GM04504 (cell line): ENCODE measurements at places on chromosomes 12 and 14.

GRCh38 chr12:13816394-13816793 is 165.0 kb downstream of the GRIN2B start:
- no peak for DNase-seq

- peak; percentile 38 for DNase-seq
Measured at GRCh38 chr14:30710876-30711275, 88.8 kb downstream of the SCFD1 start.

GRCh38 chr12:3215410-3215975 is 138.3 kb downstream of the TSPAN9 start:
- DNase-seq, result no peak

- peak; percentile 17 for DNase-seq
Measured at GRCh38 chr12:3158851-3159465, 81.8 kb downstream of the TSPAN9 start.

DNA sequence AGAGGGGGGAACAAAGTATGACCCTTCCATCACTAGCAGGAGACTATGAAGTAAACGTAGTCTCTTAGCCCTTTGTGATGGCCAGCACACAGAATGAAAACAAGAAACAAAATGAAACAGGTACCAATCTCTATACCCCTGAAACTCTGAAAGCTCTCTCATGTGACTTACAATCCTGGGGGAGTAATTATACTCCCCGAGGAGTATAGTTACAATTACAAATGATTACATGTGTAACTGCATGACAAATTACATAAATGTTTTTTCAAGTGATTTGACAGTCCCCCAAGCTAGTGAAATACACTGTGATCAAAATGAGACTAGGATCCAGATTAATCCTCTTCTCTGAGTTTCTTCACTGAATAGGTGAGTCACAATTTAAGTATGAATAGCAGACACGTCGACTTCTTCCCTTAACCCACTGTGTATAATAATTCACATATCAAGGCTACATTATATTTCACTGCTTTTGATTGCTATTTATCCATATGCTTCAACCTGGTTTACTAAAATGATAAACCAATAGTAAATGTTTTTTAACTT is 74.0 kb downstream of the SPTSSA start:
- DNase-seq, result no peak

DNA sequence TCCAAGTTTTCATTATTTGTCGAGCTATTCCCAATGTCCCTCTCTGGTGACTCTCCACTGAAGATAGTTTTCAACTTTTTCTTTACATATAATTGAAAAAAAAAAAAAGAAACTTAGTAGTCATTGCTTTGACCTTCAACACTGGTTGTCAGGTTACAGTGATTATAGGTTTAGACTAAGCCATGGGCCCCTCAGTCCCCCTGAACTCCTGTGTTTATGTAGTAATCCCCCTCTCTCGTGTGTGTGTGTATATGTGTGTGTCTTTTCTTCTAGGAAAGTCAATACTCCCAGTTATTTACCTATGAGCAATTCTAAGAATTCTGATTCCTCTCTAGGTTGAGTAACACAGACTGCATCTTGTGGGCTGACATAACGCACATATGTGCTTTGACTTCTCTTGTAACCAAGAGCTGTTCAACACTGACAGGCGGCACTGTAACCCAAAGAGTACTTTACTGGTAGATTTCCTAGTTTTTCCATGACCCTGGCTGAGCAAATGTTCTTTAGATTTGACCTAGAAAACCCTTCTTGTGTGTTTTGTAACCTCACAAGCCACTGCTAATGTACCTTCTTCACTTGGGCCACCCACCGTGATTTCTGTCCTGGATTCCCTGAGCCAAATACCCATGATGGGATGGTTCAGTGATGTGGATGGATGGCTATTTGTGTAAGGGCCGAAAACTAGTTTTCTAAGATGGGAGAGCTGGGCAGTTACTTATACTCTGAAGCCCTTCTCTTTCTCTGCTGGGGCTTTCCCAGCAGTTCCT is 15.0 kb upstream of the MANSC4 start:
- DNase-seq, result no peak

DNA sequence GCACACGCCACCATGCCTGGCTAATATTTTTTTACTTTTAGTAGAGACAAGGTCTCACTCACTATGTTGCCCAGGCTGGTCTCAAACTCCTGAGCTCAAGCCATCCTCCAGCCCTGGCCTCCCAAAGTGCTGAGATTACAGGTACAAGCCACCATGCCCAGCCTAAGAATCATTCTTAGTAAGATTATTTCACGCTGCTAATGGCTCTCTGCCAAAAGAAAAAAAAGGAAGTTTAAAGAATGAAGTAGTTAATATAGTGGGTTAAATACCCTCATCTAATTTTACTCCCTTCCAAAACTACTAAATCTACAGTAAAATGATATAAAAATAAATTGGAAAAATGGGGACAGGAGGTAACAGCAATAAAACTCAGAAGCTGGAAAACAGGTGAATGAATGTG is 2.6 kb downstream of the ETFRF1 start:
- no peak for DNase-seq

GRCh38 chr14:61003571-61003970 is 22.5 kb downstream of the SLC38A6 start:
- no peak for DNase-seq

- no peak for DNase-seq
Measured at GRCh38 chr14:94650806-94651805, 38.9 kb downstream of the SERPINA3 start.

DNA sequence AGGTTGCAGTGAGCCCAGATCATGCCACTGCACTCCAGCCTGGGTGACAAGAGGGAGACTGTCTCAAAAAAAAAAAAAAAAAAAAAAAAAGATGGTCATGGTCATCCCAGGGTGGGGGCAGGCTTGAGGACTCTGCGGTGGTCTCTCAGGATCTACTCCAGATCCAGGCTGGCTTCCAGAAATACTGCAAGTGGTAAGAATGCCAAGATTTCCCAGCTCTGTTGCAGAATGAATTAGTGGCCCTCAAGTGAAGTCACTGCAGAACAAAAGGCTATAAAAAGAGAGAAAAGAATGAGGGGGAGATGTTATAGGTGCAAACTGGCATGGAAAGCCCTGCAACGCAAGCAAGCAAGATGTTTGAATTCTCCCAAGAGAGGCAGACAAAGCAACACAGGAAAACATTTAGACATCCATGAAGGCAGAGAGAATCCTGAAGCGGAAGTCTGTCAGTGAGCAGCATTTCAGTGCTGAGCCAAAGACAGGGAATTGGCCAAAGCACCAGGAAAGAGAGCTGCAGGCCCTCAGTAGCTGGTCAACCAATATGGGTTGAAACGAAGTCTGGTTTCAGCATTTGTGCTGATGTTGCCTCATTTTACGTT is 31.9 kb upstream of the ETFBKMT start:
- no peak for DNase-seq

GRCh38 chr14:66032800-66033199 is 453.4 kb upstream of the CCDC196 start:
- DNase-seq, result no peak

- no peak for DNase-seq
Measured at GRCh38 chr14:67393689-67394088, 18.3 kb downstream of the PLEK2 start.

DNA sequence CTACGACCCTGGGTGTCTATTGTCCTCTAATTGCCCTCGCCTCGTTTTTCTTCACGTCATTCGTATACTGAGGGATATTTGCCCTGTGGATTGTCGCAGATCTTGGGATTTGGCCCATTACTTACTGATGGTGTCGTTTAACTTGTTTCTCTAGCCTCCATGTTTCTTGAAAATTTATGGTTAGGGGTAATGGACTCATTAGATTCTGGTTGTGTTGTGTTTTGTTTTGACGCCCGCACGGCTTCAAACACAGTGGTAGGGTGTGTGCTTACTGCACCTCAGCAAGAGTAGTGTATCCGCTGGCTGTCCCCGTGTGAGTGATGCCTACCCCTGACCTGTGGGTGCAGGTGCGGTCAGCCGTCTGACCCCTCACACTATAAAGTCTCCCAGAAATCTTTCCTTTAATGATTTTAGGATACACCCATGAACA is 874 bp upstream of the RNU6-8 start:
- DNase-seq, result no peak

- no peak for DNase-seq
Measured at GRCh38 chr12:49959685-49960473, 1.8 kb upstream of the AQP5 start.

- no peak for DNase-seq
Measured at GRCh38 chr14:28596391-28596790, 170.2 kb upstream of the FOXG1 start.

GRCh38 chr12:128483526-128484255 is 216.7 kb downstream of the TMEM132C start:
- DNase-seq, result no peak

DNA sequence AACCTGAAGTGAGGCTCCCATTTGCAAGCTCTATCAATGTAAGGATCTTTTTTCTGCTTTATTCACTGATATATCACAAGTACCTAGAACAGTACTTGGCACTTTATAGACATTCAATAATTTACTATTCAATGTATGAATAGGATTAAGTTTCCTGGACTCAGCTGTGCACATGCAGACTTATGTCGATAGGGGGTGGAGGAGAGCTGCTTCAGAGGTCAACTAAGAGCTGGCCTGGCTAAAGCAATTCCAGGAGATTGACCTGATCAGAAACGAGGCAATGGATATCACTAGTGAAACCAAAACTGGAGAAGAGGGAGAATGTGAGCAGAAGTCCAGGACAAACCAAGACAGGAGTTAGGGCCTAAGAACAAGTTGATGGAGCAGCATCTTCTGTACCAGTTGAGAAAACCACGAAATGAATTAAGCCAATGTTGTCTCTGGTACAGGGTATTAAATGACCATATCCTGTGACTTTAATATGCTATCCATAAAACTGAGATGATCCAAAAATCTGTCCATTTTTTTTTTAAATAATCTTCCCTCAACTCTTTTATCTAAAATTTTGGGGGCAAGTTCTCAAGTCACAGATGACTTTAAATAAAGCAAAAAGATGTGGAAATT is 169.2 kb downstream of the PIK3C2G start:
- peak; percentile 37 for DNase-seq

DNA sequence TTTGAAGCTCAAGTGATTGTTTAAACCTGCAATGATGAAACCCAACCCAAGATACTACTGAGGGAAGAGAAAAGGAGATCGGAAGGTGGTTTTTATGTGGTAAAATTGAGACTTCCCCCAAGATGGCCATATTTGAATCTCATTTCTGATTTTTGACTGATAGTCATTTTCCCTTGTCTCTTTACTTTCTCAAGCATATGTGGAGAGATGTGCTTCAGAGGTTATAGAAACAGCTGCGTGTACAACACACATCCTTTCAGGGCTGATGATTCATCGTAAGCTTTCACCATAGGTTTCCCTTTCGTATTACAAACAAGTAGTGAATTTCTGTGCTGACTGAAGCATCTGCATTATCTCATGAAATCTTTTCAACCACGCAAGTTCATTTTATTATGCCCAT is 276.2 kb downstream of the EMP1 start:
- DNase-seq, result no peak

GRCh38 chr12:54364413-54364812 is at the start of gene GPR84:
TSS of gene GPR84 (minus strand) at chr12:54364486. CDS start at chr12:54363851, 635 bp downstream.
- no peak for DNase-seq

- no peak for DNase-seq
Measured at GRCh38 chr12:24902511-24903328, 46.2 kb downstream of the BCAT1 start.

DNA sequence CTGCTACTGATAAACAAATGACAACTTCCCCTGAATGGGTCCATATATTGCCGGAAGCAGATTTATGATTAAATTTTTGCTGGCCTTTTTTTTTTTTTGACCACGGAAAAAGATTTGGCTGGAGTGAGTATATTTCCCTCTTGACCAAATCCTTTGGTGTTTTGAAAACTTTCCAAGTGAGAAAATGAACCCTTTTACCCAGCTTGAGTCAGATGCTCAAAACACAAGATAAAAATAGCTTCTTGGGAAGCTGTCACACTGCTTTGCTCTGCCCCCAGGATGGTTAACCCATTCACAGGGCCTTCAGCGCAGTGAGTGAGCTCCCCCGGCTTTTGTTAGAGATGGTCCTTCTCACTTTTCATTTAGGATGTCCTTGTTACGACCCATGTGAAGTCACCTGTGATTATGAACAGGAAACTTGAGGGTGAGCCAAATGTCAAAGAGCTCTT is 224.3 kb downstream of the PELI2 start:
- DNase-seq, result peak; percentile 40

GRCh38 chr14:89303456-89304435 is 113.3 kb downstream of the FOXN3 start:
- DNase-seq, result peak; percentile 48

GRCh38 chr14:102316743-102317563 is 2.6 kb upstream of the ZNF839 start:
- DNase-seq, result peak; percentile 79

GRCh38 chr14:68736471-68736871 is 56.4 kb downstream of the ZFP36L1 start:
- no peak for DNase-seq

- DNase-seq, result no peak
Measured at GRCh38 chr12:98803468-98804209, 158.5 kb downstream of the APAF1 start.

- no peak for DNase-seq
Measured at GRCh38 chr14:74582910-74583581, 29.0 kb downstream of the LTBP2 start.

DNA sequence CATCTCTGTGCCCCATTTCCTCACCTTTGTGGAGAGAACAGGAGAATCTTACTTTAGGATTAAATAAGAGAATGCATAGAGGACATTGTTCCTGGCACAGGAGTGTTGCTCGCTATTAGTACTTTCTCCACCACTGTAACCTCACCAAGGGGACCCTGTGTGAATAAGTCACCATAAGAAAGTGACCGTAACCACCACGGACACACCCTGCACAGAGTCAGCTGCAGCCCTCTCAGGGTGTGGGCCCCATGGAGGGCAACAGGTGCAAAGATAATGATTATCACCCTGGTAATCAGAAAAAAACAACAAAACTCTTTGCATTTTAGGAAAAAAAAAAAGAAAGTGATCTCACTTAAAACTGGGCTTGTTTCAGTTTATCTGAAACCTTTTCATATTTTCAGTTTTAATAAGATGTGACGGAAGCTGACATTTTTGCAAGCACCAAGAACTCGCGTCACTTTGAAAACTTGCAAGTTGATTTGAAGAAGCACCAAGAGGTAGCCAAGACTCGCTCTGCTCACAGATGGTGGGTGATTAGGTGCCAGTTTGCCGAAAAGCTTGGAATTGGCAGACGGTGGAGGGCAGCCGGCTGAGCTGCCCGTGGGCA is 87.0 kb upstream of the VRK1 start:
- no peak for DNase-seq

GRCh38 chr14:91897106-91897701 is 29.9 kb upstream of the TC2N start:
- peak; percentile 65 for DNase-seq

GRCh38 chr12:40820794-40821484 is 128.7 kb downstream of the CNTN1 start:
- DNase-seq, result no peak

DNA sequence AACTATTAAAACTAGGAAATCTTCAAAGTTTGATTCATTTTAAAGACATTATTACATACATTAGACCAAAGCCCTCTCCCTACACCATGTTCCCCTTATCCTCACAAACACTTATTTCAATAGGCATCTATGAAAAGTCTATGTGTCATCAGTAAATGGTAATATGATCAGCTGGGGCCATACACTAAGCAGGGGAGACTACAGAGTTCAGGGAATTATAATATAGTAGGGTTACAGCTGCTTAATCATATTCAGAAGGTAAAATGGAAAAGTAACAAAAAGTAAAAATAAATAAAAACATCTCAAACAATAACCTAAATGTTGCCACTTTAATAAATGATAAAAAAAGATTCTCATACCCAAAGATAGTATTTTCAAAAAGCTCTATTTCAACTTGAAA is 29.1 kb downstream of the PAWR start:
- no peak for DNase-seq

GRCh38 chr14:88463318-88463717 is 77.9 kb downstream of the SPATA7 start:
- DNase-seq, result no peak

- no peak for DNase-seq
Measured at GRCh38 chr14:72688990-72689671, 204.8 kb downstream of the DPF3 start.
